Pancreas (tissue), 10 donors: ENCODE measurements at places on chromosomes 12 and 14.

GRCh38 chr14:99570544-99571302, 33.3 kb downstream of the CCDC85C start:
- H3K27me3 ChIP-seq, result no peaks in the 10 kb centered on the region
- H3K36me3 ChIP-seq, result no peaks in the 10 kb centered on the region
- DNase-seq, result no peak
- no peak overlapping the region for H3K4me3 ChIP-seq

- H3K27ac ChIP-seq, result no peak overlapping the region
- no peaks in the 10 kb centered on the region for H3K27me3 ChIP-seq
- H3K4me3 ChIP-seq, result no peak overlapping the region
- no peaks in the 10 kb centered on the region for H3K4me1 ChIP-seq
- DNase-seq, result no peak
Measured at GRCh38 chr12:109014984-109015765, 5.7 kb downstream of the SVOP start.

DNA sequence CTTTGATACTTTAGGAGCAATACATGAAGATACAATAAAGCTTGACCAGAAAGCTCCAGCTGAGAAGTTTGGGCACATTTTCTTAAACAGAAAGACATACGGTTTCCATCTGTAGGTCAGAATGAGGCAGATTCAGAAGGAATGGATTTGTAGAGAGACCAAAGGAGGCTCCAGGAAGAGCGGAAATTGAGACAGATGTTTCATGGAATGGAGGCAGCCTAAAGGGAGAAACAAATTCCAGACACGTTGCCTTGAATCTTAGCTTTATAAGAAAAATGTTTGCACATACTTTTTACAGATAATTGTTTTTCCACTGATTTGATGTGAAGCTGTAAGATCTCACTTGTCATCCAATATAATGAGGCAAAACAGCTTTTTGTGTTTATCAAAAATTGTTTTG, 24.8 kb downstream of the EPYC start:
- H3K27ac ChIP-seq, result no peak overlapping the region
- no peaks in the 10 kb centered on the region for H3K36me3 ChIP-seq
- no peak for DNase-seq
- H3K4me3 ChIP-seq, result no peak overlapping the region
- no peaks in the 10 kb centered on the region for H3K4me1 ChIP-seq

GRCh38 chr14:66003082-66003730, 483.0 kb upstream of the CCDC196 start:
- H3K4me3 ChIP-seq, result no peak overlapping the region
- H3K4me1 ChIP-seq, result no peaks in the 10 kb centered on the region
- H3K27ac ChIP-seq, result no peak overlapping the region
- H3K27me3 ChIP-seq, result no peaks in the 10 kb centered on the region
